ENCODE measurements at places on chromosomes 2 and 18.

GRCh38 chr18:12278741-12279682 is 24.9 kb downstream of the CIDEA start:
- no peak for DNase-seq

DNA sequence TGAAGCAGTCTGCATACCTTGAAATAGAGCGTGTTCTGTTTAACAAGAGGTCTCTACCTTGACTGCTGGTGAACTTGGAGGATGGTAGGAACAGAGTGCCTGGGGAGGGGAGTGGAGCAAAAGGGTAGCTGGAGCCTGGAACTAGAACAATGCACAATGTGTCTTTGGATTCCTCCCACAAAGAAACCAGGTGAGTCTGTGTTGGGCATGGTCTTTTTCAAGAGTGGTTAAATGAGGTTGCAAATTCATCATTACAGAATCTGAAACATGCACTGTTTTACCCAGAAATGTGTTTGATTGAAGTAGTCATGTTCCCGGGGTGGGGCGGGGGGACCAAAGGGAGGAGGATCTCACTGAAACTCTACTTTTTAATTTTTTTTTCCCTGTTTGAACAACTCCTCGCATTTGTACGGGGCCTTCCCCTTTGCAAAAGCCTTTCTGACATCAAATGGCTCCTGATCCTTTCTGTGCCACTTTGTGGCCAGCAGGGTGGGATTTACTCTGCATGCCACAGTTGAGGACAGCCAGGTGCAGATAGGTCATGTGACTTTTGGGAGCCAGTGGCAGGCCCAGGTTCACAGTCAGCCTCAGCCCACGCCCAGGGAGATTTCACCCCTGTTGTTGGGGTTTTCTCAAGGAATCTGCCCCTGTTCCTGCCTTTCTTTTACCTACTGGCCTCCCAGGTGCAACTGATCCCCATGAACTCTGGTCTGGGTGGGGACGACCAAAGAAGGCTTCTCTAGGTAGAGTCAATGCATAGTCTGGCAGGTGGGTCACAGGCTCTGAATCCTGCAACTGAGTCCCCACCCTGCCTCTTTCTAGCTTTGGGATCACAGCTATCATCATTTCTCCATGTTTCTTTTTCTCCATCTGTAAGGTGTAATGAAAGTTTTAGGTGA is 28.2 kb downstream of the MYCN start:
- no peak for DNase-seq

- DNase-seq: no peak
Measured at GRCh38 chr2:8628179-8628865, 53.5 kb upstream of the ID2 start.

GRCh38 chr2:119367472-119368099 is 809 bp downstream of the DBI start:
- no peak for DNase-seq

GRCh38 chr18:64333584-64333983 is 184.7 kb upstream of the LINC00305 start:
- no peak for DNase-seq

GRCh38 chr2:168244318-168244717 is 3.1 kb downstream of the STK39 start:
- DNase-seq: no peak

DNA sequence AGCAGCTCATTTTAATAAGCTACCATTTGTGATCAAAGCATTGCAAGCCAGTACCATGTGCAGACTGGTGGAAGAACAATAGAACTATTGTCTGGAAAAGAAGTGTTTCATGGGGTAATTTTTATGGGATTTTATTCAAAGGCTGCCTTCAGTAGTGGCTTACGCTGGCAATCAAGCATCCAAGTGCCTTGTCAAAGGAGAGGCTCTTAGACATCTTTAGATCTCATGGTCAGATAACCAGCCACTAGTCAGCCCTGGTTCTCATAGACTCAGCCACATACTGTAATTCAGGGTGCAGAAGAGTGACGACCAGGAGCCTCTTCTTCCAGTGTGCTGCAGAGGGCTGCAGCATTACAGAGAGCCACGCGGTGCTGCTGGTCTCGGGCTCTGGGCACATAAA is 98.5 kb upstream of the NOSTRIN start:
- no peak for DNase-seq

GRCh38 chr2:230124757-230125431 is 56.2 kb upstream of the SLC16A14 start:
- DNase-seq: no peak

- no peak for DNase-seq
Measured at GRCh38 chr2:64850642-64851041, 138.6 kb upstream of the SLC1A4 start.

GRCh38 chr2:75589391-75590105 is 28.8 kb upstream of the EVA1A start:
- DNase-seq: no peak

- DNase-seq: no peak
Measured at GRCh38 chr2:8255448-8255800, 426.4 kb upstream of the ID2 start.

GRCh38 chr2:240812301-240812680 is 7.7 kb downstream of the KIF1A start:
- DNase-seq: no peak

DNA sequence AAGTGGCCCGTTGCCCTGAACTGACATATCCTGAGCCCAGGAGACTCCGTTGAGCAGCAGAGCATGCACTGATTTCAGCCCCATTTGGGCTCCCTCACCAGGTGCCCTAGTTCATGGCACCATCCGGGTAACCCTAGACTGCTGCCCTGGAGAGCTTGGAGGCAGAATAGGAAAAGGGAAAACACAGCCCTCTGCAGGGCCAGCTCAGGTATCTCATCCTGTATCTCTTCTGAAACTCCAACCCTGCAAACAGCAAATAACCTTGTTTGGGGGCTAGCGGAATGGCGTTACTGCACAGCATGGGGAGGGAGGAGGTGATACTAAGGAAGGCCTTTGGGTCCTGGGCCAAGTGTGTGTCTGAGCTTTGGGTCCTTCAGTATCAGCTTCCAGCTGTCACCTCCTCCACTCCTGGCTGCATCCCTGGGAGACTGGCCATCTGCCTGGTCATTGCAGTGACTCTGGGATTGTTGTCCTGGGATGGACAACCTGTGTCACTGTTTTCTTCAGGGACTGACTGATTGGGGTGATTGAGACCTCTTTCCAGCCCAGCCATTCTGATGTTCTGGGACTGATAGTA is 233.8 kb upstream of the SKOR2 start:
- no peak for DNase-seq

GRCh38 chr2:156580501-156580900 is 144.3 kb downstream of the GPD2 start:
- DNase-seq: no peak

DNA sequence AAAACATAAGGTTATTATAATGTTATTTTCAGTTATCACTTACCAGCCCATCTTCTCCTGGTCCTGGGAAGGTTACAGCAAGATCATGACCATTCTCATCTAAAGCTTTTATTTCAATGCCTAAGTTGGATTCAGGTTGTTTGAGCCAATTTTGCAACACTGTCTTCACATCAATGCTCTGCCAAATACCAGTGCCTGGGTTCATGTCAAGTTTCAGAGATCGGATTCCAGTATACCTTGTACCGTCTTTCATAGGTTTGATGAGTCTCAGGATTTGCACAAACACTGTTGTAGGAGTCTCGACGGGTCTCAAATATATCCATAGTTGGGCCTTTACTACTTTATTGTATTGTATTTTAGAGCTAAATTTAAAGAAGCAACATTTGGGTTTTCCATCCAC is 2.5 kb downstream of the MSTN start:
- no peak for DNase-seq

DNA sequence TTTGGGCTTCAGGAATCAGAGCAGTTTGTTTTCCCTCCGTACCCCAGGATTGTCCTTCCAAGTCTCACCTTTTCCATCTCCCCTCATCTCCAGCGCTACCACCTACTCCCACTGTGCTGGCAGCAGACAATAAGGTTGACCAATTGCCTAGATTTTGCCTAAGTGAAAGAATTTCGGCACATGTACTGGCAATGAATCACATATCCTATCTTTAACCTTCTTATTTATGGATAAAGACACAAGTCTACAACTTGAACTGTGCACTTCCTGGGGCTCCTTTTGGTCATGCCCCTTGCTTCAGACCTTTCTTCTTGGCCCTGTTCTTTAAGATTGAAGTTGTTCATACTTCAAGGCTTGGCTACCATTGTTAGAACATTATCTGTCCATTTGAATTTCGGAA is 71.4 kb downstream of the KCMF1 start:
- DNase-seq: no peak

DNA sequence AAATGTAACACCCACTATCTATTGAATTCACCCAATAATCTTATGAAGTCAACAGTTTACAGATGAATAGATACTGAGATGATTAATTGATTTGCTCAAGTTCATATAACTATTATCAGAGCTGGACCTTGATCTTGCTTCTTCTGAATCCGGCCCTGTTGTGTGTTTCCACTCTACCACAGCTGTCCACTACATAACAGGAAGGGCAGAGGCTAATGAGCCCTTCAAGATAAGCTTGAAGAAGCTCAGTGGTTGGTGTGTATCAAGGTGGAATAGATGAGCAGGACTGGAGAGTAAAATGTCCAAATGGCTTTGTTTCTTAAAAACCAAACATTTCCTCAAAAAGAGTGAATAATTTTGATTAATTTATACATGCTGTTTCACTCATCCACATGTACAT is 56.4 kb upstream of the ITGB6 start:
- DNase-seq: no peak

- DNase-seq: no peak
Measured at GRCh38 chr2:230866756-230867523, 2.2 kb downstream of the ITM2C start.

DNA sequence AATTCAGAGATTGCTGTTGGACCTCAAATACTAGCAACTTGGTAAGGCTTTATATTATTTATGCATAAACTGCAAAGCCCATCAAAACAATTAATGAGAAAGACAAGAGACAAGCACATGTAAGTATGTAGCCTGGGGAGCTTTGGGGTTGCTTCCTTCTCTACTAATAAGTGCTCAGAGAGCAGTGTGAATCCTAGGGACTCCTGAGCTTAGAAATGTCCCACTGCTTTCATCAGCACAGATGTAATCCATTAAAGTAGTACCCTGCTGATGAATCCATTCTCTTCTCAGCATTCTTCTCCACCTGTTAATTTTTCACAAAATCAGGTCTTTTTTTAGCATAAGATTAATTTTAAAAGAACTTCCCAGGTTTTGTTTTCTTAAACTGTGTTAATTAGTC is 485.6 kb downstream of the PTH2R start:
- DNase-seq: no peak

DNA sequence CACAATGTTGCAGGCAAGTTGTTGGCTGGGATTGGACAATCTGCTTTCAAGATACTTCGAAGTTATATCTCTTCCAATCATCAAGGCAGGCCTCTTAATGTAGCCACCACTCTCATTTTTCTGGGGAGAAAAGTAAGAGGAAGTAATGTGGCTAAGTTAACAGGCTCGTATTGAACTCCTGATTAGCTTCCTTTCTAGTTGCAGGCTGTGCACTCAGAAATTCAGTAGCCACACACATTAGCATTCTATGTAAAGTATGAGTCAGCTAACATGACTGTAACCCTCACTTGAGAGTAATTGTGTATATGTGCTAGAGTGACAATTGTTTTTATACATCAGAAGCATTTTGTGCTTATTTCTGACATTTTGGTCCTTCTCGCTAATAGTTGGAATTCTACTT is 3.3 kb downstream of the TWSG1 start:
- DNase-seq: no peak

GRCh38 chr2:160674146-160674750 is 180.6 kb upstream of the RBMS1 start:
- no peak for DNase-seq

DNA sequence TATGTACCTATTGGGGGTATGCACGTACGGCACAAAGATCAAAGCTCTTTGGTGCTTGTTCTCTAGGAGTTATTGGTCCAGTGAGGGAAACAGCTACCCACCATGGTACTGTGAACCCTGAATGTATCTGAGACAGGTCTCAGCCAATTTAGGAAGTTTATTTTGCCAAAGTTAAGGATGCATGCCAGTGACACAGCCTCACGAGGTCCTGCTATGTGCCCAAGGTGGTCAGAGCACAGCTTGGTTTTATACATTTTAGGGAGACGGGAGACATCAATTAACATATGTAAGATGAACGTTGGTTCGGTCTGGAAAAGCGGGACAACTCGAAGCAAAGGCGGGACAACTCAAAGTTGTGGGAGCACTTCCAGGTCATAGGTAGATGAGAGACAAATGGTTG is 75.8 kb downstream of the SOWAHC start:
- no peak for DNase-seq

DNA sequence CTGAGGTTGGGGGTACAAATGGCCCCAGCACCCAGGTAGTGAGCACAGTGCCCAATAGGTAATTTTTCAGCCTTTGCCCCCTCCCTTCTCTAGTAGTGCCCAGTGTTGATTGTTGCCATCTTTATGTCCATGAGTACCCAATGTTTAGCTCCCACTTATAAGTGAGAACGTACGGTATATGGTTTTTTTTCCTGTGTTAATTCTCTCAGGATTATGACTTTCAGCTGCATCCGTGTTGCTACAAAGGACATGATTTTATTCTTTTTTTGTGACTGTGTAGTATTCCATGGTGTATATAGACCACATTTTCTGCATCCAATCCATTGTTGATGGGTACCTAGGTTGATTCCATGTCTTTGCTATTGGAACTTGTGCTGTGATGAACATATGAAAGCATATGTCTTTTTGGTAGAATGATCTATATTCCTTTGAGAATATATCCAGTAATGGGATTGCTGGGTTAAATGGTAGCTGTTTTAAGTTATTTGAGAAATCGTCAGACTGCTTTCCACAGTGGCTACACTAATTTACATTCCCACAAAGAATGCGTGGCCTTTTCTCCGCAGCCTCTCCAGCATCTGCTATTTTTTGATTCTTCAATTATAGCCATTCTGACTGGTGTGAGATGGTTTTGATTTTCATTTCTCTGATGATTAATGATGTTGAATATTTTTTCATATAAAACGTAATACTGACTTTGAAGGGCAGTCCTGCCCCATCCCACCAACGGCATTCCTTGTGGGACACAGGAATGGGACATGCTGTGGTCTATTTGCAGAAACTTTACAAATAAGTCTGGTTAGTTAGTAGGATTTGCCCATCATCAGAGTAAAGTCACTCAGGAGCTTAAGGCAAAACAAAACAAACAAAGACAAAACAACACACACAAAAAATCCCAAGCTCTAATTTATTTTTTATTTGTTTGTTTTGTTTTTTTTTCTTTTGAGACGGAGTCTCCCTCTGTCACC is 135.0 kb downstream of the MYCN start:
- no peak for DNase-seq

GRCh38 chr2:232310121-232310520 is 68.4 kb upstream of the ALPP start:
- no peak for DNase-seq

DNA sequence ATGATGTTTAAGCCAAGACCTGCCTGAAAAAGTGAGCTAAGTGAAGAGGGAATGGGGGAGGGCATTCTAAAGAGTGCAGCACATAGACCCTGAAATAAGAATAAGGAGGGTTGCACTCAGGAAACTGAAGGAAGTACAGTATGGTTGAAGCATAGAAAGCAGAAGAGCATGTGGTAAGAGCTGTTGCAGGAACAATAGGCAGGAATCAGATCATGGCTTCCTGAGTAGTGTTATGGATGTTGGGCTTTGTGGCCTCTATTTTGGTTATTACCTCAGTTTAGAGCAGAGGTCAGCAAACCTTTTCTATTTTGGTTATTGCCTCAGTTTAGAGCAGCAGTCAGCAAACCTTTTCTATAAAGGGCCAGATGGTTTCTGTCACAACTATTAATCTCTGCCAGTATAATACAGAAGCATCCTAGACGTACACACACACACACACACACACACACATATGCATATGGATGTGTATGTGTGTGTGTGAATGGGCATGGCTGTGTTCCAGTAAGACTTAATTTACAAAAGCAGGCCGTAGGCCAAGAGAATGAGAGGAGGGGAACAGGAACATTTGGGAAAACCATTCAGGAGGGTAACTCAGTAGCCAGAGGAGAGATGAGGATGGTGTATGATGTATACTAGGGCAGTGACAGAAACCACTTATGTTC is 91.1 kb upstream of the MYO3B start:
- no peak for DNase-seq

Measured in stimulated activated CD4-positive, alpha-beta T cell treated with anti-CD3 and anti-CD28 coated beads, TNF-alpha, amount 100 ng/mL, for 4 hours (primary cell).